ENCODE measurements at places on chromosomes 12 and 14. TPM values are rescaled to one million over a fixed set of nuclear protein-coding genes. Genes with fewer than 3 reads are reported as not detected.

Gene FSCB
- not detected for total RNA-seq

Gene EXOC3L4
- not detected for total RNA-seq

Gene SLC25A47
- not detected for total RNA-seq

Gene PAPOLA
- 66.3 TPM for total RNA-seq

Gene LBHD2
- total RNA-seq = not detected

Measured in aortic smooth muscle cell (primary cell).